ENCODE measurements at places on chromosomes 3 and 15. TPM values are rescaled to one million over a fixed set of nuclear protein-coding genes. Genes with fewer than 3 reads are reported as not detected.

- no peak for DNase-seq
These were observed 63.9 kb downstream of the TNFAIP8L3 start for GRCh38 chr15:51030649-51031316.

CHRM5 gene
- total RNA-seq = not detected

DNA sequence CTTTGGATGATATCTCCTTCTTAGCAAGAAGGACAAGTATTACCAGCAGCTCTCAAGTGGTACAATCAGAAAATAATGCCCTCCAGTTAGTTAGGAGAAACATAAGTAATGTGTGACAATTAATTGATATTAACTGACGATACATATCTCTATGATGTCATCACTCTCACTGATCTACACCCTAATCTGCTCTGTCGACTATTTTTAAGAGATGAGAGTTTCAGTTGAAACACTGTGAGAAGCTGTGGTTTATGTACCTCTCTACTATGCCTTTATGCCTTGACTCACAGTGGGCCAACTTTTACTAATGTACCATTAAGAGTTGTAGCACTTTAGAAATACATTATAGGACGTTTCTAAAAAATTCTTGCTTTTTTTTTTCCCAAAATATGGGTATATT, 8.6 kb downstream of the CEP152 start:
- no peak for DNase-seq

MAP4 gene
- total RNA-seq = 186 TPM

VEPH1 gene
- total RNA-seq = 3.2 TPM

DNA sequence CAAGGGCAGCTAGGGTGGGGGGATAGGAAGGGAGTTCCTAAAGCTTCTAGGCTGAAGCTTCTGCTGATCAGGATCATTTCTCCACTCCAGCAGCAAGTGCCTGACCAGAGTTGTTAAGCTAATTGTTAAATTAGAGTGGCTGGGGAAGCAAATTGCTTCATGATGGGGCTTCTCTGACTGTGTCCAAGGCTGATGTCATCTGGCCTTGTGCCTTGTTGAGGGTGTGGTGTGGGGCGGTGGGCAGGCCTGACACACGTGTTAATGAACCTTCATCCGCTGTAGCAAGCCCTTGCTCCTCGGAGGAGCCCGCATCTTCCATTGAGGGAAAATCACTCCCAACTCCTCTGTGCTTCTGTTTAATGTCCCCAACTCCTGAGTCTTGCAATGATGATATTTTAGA, 84.3 kb upstream of the ROPN1 start:
- DNase-seq = no peak

RPL4 gene
- total RNA-seq = 3,358 TPM

DNA sequence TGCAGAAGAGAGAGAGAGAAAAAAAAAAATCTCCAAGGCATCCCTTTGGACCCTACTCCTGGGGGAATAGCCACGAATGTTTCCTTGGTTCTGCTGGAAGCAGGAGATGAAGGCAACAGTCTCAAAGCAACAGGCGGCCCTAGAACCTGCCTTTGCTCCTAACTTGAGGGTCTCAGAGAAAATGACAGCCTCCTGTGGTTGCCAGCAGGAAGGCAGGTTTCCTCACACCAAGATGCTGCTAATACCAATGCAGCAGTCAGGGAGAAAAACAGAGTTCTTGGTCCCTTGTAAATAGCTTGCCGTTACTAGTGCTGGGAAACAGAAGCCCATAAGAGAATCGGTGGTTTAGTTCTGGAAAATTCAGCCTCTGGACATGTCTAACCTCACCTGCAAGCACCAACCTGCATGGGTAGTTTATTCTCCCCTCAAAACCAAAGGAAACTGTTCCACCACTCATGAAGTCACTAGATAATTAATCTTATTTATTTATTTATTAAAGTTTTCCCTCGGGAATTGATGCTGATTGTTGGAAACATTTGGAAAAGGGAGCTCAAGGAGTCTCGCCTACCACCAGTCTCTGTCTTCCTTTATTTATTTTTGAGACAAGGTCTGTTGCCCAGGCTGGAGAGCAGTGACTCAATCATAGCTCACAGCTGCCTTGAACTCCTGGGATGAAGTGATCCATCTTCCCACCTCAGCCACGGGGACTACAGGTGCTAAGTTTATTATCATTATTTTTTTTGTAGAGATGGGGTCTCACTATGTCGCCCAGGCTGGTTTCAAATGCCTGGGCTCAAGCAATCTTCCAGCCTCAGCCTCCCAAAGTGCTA, 883 bp upstream of the FRMD4B start:
- DNase-seq = no peak

DNA sequence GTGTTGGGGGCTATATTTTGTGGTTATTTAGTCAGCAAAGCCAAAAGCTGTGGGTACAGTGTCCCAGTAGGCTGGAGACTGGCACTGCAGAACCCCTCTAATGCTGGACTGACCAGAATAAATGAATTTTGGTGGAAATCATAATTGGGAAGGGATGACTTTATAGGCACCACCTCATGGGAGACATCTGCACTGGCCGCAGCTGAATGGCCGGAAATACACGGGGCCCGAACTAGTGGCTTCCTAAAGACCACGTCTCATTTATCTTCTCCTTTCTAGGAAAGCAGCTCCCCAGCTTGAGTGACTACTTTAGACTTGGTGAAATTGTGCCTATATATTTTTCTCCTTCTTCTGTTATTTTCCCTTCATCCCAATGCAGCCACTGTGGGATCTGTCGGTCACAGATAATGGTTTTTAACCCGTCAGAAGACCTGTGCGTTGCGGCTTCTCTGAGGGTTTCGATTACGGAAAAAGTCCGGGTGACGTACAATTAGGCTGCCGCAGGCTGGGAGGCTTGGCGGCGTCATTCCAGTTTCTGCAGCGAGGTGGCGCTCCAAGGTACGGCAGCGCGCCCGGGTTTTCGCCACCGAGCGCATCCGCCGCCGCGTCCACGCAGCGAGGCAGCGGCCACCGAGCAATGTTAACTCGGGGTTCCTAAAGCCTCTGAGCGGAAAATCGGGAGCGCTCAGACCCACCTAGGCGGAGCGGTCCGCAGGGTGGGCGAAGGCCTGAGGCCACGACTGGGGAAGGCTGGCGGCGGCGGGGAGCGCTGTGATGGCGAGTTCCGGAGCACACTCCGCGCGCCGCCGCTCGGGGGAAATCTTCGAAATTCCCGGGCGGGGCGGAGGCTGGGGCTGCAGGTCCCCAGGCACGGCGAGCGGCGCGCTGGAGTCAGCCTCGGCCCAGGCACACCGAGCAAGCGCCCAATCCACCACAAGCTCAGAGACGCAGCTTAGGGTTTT, 26.3 kb downstream of the NR2F2 start:
- DNase-seq = peak; percentile 77

DNA sequence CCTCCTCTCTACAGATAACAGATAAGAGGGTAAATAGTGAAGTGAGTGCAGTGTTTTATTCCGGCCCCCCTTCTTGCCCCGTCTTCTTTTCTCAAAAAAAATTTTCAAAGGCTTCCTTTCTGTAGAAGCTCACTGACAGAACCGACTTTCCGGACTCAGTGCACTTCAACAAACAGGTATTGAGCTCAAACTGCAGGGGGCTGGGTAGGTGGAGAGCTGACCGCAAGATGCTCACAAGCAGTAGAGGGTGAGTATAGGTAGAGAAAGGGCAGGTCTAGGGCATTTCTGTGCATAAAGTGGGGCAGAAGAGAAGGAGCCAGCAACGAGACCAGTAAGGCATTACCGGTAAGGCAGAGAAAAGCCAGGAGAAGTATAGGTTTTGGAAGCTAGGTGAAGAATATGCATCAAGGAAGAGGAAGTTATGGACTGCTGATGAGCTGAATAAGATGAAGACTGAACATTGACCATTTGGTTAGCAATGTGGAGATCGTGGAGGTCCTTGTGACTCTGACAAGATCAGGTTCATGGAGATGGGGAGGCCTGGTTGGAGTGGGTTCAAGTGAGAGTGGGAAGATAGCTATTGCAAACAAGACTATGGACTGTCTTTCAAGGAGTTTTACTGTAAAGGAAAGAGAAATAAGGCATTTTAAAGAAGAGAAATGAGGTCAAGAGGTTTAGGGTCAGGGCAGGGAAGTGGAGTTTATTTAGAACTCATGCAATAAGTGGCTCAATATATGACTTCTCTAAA, 97.4 kb downstream of the ST6GAL1 start:
- no peak for DNase-seq
